ENCODE measurements at places on chromosomes 16 and 17. TPM values are rescaled to one million over a fixed set of nuclear protein-coding genes. Genes with fewer than 3 reads are reported as not detected.

CHTF8 gene
- total RNA-seq = 58.0 TPM

DNA sequence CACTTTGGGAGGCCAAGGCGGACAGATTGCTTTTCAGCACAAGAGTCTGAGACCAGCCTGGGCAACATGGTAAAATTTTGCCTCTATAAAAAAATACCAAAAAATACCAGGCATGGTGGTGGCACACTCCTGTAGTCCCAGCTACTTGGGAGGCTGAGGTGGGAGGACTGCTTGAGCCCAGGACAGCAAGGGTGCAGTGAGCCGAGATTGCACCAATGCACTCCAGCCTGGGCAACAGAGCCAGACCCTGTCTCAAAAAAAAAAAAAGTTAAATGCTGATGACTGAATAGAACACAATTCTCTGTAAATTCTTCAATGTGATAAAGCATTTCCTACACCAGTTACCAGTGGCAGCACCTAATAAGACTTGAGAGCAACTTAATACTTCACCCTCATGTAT, 65.7 kb downstream of the KANSL1 start:
- no peaks in the 10 kb centered on the region for H3K36me3 ChIP-seq
- H3K27me3 ChIP-seq = no peaks in the 10 kb centered on the region
- H3K4me3 ChIP-seq = no peak overlapping the region
- H3K4me1 ChIP-seq = peaks cover 17% of the 10 kb centered on the region

P2RX5 gene
- total RNA-seq = 4.0 TPM

GRCh38 chr17:76077584-76078110, 1.3 kb upstream of the ZACN start:
- no peak overlapping the region for H3K27ac ChIP-seq
- H3K4me3 ChIP-seq = no peak overlapping the region
- no peak for DNase-seq
- peaks cover 59% of the 10 kb centered on the region for H3K27me3 ChIP-seq

DNA sequence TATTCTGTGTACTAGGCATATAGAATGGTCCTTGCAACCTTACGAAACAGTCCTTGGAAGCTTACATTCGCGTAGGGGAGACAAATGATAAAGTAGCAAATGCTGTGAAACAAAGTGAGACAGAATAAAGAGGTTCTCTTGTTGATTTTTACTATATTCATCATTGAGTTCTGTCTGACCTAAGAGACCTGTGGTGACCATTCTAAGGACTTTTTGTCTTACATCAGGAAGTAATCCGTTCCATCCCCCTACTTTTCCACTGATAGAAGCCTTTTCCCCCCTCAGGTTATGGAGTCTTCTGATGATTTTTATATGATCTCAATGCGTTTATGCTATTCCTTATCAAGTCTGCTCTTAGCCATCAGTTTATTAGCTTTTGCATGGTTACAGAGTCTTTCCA, 66.8 kb upstream of the RASL10B start:
- H3K4me3 ChIP-seq = no peak overlapping the region
- peaks cover 33% of the 10 kb centered on the region for H3K36me3 ChIP-seq
- H3K4me1 ChIP-seq = peaks cover 7% of the 10 kb centered on the region
- H3K27ac ChIP-seq = no peak overlapping the region

- no peak for DNase-seq
- H3K36me3 ChIP-seq = peaks cover 6% of the 10 kb centered on the region
- no peak overlapping the region for H3K4me3 ChIP-seq
- peaks cover 7% of the 10 kb centered on the region for H3K4me1 ChIP-seq
- no peak overlapping the region for H3K27ac ChIP-seq
Measured at GRCh38 chr17:48110761-48111160, 3.2 kb downstream of the SNX11 start.

EXOC3L1 gene
- not detected for total RNA-seq

NLRC5 gene
- 23.8 TPM for total RNA-seq

- H3K36me3 ChIP-seq = no peaks in the 10 kb centered on the region
- no peaks in the 10 kb centered on the region for H3K27me3 ChIP-seq
- DNase-seq = peak; percentile 77
- H3K4me3 ChIP-seq = no peak overlapping the region
- H3K27ac ChIP-seq = no peak overlapping the region
- H3K4me1 ChIP-seq = peaks cover 11% of the 10 kb centered on the region
Measured at GRCh38 chr17:2094891-2095535, 40.1 kb downstream of the HIC1 start.

DNA sequence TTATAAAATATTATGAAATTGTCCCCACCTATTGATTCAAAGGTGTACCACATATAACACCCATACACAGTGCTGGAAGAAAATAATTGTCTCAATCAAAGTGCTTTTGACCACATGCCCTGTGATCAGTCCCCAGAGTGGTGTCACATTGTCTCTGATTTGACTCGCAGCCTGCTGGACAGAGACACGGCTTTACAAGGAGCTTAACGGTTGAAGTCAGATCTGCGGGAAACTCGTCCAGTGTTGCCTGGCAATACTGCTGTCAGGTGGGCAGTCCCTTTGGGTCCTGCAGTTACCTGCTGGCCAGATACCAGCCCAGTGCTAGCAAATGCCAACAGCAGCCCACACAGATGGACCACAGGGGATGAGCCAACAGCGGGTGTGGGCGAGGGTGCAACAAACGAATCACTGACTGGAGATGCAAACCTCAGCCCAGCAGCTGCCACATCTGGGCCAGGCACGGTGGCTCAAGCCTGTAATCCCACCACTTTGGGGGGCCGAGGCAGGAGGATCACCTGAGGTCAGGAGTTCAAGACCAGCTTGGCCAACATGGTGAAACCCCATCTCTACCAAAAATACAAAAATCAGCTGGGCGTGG, 26.2 kb upstream of the SSTR2 start:
- peaks cover 4% of the 10 kb centered on the region for H3K27me3 ChIP-seq
- H3K27ac ChIP-seq = no peak overlapping the region
- no peaks in the 10 kb centered on the region for H3K4me1 ChIP-seq
- no peak overlapping the region for H3K4me3 ChIP-seq

GRCh38 chr17:19369107-19369778, 6.7 kb upstream of the B9D1 start:
- DNase-seq = no peak
- no peaks in the 10 kb centered on the region for H3K27me3 ChIP-seq
- no peak overlapping the region for H3K4me3 ChIP-seq
- no peak overlapping the region for H3K27ac ChIP-seq
- peaks cover 4% of the 10 kb centered on the region for H3K4me1 ChIP-seq

DNA sequence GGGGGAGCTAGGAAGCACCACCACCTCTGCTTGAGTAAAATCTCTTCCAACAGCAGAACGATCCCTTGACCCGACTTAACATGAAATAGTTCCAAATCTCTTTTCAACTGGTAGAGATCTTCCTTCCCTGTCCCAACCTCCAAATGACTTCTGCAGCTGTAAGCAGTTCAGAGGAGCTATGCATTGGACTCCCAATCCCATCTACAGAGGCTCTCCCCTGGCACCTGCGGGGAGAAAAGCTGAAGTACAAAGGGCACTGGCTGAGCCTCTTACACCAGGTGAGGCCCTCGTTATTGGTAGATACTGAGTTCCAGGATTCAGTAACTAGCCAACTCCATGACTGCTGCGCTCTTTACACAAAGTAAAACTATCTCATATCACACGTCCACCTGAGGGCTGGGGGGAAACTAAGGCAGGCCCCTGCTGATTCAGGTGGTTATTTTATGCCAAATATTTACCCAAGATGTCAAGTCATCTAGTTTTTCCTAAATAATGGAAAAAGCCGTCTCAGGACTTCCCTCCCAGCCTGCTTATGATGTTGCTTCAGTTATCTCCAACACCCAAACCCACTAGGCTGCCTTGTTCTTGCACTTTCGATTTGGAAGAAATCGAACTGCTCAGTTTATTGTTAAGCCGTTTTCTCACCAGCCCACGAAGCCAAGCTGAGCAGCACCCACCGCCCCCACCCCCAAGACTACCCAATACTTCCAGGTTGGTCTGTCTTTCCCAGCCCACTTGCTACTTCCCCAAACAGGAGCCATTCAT, 3.2 kb downstream of the ACTG1 start:
- peaks cover 34% of the 10 kb centered on the region for H3K36me3 ChIP-seq
- peak overlapping the region; percentile 97 for H3K4me3 ChIP-seq
- H3K27ac ChIP-seq = peak overlapping the region; percentile 69
- DNase-seq = peak; percentile 44
- no peaks in the 10 kb centered on the region for H3K4me1 ChIP-seq
- no peaks in the 10 kb centered on the region for H3K27me3 ChIP-seq

DNA sequence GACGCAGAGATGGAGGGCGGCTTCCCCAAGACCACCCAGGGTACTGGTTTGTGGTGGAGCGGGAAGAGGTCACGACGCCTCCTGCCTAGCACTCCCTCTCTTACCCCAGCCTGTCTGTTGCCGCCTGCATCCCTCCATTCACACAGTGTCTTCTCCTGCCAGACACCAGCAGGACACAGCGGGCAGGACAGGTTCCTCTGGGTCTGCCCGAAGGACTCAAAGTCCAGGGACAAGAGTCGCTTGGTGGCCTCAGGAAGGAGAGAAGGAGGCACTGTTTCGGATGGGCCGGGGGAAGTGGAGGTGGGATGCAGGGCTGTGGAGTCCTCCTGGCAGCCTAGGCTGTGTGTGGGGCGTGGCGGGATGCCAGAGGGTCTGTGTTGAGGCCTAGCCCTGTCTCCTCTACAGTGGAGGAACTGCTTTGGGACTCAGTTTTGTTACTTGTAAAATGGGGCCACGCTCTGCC, 19.6 kb upstream of the TNS4 start:
- no peaks in the 10 kb centered on the region for H3K27me3 ChIP-seq
- peak overlapping the region; percentile 93 for H3K27ac ChIP-seq
- no peaks in the 10 kb centered on the region for H3K36me3 ChIP-seq
- no peak for DNase-seq
- H3K4me1 ChIP-seq = peaks cover 42% of the 10 kb centered on the region
- H3K4me3 ChIP-seq = no peak overlapping the region

- no peaks in the 10 kb centered on the region for H3K36me3 ChIP-seq
- DNase-seq = no peak
- no peak overlapping the region for H3K4me3 ChIP-seq
- no peak overlapping the region for H3K27ac ChIP-seq
- H3K27me3 ChIP-seq = no peaks in the 10 kb centered on the region
Measured at GRCh38 chr17:14198013-14198412, 38.6 kb downstream of the CDRT15 start.

CCDC144A gene
- total RNA-seq = 3.5 TPM

GRCh38 chr17:61816538-61816937, 46.8 kb downstream of the BRIP1 start:
- no peak overlapping the region for H3K4me3 ChIP-seq
- no peaks in the 10 kb centered on the region for H3K36me3 ChIP-seq
- no peaks in the 10 kb centered on the region for H3K27me3 ChIP-seq

DNA sequence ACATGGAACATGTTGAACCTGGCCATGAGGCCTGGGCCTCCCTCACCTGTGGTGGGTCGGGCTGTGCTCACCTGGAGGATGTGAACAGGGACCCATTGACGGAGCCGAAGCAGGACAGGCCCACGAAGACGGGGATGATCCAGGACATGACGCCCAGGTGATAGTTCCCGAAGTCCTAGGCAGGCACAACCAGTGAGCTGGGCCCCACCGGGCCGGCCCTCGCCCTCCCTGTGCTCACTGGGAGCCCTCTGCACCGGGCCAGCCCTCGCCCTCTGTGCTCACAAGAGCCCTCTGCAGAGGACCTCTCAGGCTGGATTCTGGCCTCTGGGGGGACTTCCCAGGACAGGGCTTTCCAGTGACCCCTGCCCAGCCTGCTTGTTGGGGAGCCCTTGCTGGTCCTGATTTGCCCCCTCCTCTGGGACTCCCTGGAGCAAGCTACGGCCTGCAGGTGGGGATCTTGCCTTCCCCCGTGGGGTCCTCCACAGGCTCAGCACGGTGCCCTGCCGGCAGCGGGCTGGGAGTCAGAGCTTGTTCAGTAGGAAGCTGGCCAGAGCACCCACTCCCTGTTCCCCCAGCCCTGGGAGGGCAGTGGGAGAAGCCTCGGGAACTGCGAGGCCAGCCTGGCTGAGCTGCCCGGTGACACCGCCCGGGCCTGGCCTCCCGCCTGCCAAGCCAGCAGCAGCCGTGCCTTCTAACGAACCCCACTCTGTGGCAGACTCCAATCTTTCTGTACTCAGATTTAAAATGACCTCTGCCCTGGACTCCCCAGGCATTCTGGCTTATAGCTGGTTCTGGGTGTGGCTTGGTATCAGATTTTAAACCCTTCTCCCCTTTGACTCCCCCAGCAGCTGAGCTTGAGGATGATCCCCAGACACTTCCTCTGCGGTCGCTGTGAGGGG, 30.4 kb downstream of the SLC7A5 start:
- DNase-seq = no peak
- peaks cover 58% of the 10 kb centered on the region for H3K36me3 ChIP-seq
- H3K4me3 ChIP-seq = no peak overlapping the region

TMEM204 gene
- 40.0 TPM for total RNA-seq

DNA sequence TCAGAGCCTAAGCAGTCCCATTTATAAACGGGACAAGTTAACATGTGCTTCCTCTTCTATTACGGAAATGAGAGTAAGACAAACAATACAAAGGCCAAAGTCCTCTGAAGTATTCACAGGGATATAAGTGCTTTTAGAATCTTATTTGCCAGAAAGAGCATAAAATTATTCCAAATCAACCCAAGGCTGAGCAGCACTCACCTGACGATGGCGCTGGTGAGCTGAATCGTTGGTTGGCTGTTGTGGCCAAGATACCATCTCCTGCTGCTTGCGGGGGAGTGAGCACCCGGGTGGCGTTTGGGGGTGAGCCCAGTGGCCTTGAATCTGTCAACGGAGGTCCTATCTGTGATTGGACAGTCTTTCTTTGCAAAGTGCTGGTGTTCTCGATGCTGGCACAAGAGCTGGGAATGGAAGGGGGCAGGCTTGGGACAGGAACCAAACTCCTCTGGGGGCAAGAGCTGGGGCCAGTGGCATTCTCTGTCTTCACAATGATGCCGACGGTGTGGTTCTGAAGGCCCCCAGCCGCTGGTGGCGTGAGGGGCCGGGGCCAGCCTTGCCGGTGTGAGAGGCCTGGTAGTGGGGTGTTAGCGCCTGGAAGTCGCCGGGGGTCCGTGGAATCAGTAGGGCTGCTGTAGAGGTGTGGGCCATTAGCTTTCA, 9.5 kb upstream of the DHRS13 start:
- peaks cover 63% of the 10 kb centered on the region for H3K36me3 ChIP-seq
- peak; percentile 40 for DNase-seq
- no peaks in the 10 kb centered on the region for H3K27me3 ChIP-seq
- H3K4me1 ChIP-seq = peaks cover 11% of the 10 kb centered on the region
- no peak overlapping the region for H3K4me3 ChIP-seq
- no peak overlapping the region for H3K27ac ChIP-seq

- no peak for DNase-seq
- H3K36me3 ChIP-seq = no peaks in the 10 kb centered on the region
- no peaks in the 10 kb centered on the region for H3K27me3 ChIP-seq
- no peak overlapping the region for H3K27ac ChIP-seq
- no peak overlapping the region for H3K4me3 ChIP-seq
- no peaks in the 10 kb centered on the region for H3K4me1 ChIP-seq
Measured at GRCh38 chr16:31131841-31132271, 3.7 kb downstream of the PRSS8 start.

- peak; percentile 77 for DNase-seq
- no peaks in the 10 kb centered on the region for H3K36me3 ChIP-seq
- peak overlapping the region; percentile 89 for H3K27ac ChIP-seq
- H3K27me3 ChIP-seq = no peaks in the 10 kb centered on the region
Measured at GRCh38 chr16:69762814-69763598, 874 bp downstream of the WWP2 start.

DNA sequence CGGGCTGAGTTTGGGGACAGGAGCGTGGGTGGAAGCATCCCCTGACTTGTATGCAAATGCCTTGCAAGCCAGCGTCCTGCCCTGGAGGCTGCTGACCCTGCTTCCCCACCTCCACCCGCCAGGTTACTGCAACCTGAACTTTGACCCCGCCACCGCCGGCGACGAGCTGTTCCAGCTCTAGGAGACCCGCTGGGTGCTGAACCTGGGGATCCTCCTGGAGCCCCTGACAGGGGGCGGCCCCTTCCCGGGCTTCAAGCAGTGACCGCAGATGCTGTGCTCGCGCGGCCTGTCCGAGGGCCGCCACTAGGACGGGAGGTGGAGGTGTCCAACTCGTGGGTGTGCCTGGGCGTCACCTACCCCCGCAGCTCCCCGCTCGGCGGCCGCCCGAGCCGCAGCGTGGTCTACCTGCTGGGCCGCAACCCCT, 10.7 kb upstream of the SLC16A5 start:
- no peaks in the 10 kb centered on the region for H3K36me3 ChIP-seq
- no peak overlapping the region for H3K27ac ChIP-seq
- no peak overlapping the region for H3K4me3 ChIP-seq
- no peaks in the 10 kb centered on the region for H3K27me3 ChIP-seq

Measured in GM23248 (cell line).